ENCODE measurements at places on chromosomes 5 and 9. TPM values are rescaled to one million over a fixed set of nuclear protein-coding genes. Genes with fewer than 3 reads are reported as not detected.

The TXNDC8 gene
- total RNA-seq: not detected

The FBLL1 gene
- not detected for total RNA-seq

The C6 gene
- 0.51 TPM for total RNA-seq

The MEF2C gene
- 64.5 TPM for total RNA-seq

The RNF38 gene
- 8.9 TPM for total RNA-seq

The OTULINL gene
- total RNA-seq: 0.13 TPM

The SLC6A3 gene
- total RNA-seq: not detected

The ZFP2 gene
- not detected for total RNA-seq

The BHMT gene
- total RNA-seq: 0.16 TPM

The RANBP6 gene
- total RNA-seq: 11.7 TPM

- no peaks in the 10 kb centered on the region for H3K27me3 ChIP-seq
- H3K36me3 ChIP-seq: peaks cover 4% of the 10 kb centered on the region
- DNase-seq: no peak
- no peak overlapping the region for H3K27ac ChIP-seq
These were observed 22.8 kb downstream of the ACER2 start for GRCh38 chr9:19431361-19432171.

DNA sequence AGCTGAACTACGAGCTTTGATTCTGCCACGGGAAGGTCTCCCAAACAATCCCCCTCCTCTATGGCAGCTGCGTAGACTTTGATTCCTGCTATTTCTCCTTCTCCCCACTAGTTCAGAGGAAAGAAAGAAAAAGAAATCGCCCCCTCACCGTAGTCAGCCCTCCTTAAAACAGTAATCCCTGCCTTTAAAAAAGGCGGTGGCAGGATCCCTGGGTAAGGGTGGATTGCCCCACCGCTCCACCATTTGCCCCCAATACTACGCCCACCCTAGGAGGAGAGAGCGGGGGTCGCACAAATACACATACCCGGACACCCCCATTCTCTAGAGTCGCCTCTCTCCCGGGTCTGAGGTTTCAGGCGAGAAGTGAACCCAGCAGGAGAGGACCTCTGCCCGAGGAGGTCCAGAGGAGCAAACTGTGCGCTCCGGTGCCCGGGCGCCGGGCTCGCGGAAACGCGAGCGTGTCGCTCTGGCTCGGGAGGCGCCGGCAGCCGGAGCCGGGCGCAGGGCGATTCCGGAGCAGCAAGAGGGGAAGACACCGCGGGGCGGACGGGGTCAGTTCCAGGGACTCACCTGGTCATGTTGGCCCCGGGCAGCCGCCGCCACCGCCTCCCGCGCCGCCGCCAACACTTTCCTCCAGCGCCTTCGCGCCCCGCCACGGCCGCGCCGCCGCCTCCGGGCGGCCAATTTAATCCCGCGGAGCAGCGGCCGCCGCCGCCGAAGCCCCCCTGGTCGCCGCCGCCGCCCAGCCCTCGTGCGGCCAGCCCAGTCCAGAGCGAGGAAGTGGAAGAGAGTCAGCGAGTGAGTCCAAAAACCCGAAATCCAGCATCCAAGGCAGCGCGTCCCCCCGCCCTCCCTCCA is 1057.7 kb upstream of the DMAC1 start:
- no peaks in the 10 kb centered on the region for H3K36me3 ChIP-seq
- DNase-seq: no peak
- no peaks in the 10 kb centered on the region for H3K4me1 ChIP-seq
- no peaks in the 10 kb centered on the region for H3K27me3 ChIP-seq

DNA sequence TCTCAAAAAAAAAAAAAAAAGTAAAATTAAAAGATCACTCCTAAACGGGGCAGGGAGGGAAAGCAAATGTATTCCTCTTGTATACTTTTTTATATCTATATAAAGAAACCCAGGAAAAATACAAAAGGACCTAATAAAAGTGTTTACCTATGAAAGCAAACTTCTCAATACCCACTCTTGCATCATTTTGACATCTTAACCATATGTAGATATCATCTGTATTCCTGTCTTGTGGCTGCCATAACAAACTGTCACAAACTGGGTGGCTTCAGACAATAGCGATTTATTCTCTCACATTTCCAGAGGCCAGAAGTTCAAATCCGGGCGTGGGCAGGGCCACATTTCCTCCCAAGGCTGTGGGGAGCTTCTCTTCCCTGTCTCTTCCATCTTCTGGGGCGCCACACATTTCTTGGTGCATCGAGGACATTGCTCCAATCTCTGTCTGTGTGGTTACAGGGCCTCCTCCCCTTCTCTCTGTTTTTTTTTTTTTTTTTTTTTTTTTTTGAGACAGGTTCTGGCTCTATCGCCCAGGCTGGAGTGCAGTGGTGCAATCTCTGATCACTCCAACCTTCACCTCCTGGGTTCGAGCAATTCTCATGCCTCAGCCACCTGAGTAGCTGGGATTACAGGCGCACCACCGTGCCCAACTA is 58.4 kb upstream of the IL17B start:
- H3K27me3 ChIP-seq: no peaks in the 10 kb centered on the region
- no peak overlapping the region for H3K4me3 ChIP-seq
- no peak for DNase-seq

DNA sequence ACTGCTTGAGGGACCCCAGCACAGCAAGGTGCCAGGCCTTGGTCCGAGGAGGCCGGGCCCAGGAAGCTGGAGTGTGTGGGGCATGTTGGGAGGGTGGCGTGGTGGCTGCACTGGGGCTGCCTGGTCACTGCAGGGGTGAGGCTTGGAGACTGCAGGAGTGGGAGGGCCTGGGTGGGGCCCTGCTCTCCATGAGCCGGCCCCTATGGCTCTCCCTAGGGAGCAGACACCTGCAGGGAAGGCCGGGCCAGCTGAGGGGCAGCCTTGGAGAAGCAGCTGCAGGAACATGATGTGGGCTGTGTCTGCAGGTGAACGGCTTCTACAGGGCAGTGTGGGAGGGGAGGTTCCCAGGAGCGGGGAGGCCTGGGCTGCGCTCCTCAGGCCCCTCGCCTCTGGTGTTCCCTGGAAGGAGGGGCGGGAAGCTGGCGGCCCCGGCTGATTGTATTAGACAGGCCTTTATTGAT is 41.7 kb upstream of the TMEM250 start:
- no peak overlapping the region for H3K27ac ChIP-seq
- H3K36me3 ChIP-seq: no peaks in the 10 kb centered on the region
- peak; percentile 53 for DNase-seq
- no peak overlapping the region for H3K4me3 ChIP-seq

DNA sequence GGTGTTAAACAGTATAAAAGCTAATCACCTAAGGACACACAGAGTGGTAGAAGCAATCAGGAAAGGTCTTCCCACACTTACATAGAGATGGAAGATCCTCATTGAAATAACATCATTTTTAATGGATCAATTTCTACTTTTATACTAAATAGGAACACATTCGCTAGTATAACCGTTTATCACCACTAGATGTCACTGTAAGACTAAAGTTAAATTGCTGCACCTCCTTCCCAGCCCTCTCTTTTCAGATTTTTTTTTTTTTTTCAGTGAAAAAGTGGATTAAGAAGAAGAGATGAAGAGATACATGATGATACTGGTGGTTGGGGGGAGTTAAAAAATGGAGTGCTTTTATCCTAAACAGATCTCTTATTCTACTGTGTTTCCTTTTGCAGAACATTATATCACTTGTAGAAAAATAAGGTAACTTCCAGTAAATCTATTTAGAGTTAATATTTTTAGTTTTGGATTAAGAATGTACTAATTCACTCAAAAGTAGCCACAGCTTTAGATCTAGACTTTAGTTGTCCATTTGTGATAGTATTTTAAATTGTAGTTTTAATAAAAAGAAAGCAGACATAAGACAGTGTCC is 116.9 kb upstream of the ARRDC3 start:
- peak; percentile 56 for DNase-seq
- H3K36me3 ChIP-seq: no peaks in the 10 kb centered on the region
- no peak overlapping the region for H3K27ac ChIP-seq
- H3K27me3 ChIP-seq: no peaks in the 10 kb centered on the region
- no peaks in the 10 kb centered on the region for H3K4me1 ChIP-seq

- no peaks in the 10 kb centered on the region for H3K36me3 ChIP-seq
- no peak for DNase-seq
- no peaks in the 10 kb centered on the region for H3K4me1 ChIP-seq
- H3K27me3 ChIP-seq: peaks cover 13% of the 10 kb centered on the region
These were observed 233.1 kb downstream of the GADD45G start for GRCh38 chr9:89837934-89838310.

- H3K4me1 ChIP-seq: no peaks in the 10 kb centered on the region
- no peak overlapping the region for H3K27ac ChIP-seq
- no peak for DNase-seq
- H3K4me3 ChIP-seq: no peak overlapping the region
- no peaks in the 10 kb centered on the region for H3K36me3 ChIP-seq
These were observed 44.1 kb upstream of the SHISAL2B start for GRCh38 chr5:64646169-64646568.

- no peak overlapping the region for H3K4me3 ChIP-seq
- H3K27me3 ChIP-seq: no peaks in the 10 kb centered on the region
- H3K4me1 ChIP-seq: no peaks in the 10 kb centered on the region
- no peaks in the 10 kb centered on the region for H3K36me3 ChIP-seq
- DNase-seq: no peak
These were observed 23.5 kb upstream of the GHR start for GRCh38 chr5:42399702-42400101.

GRCh38 chr5:111299831-111300432 is 75.7 kb downstream of the CAMK4 start:
- H3K36me3 ChIP-seq: no peaks in the 10 kb centered on the region
- H3K27me3 ChIP-seq: no peaks in the 10 kb centered on the region
- H3K4me1 ChIP-seq: no peaks in the 10 kb centered on the region
- no peak overlapping the region for H3K4me3 ChIP-seq
- no peak overlapping the region for H3K27ac ChIP-seq
- no peak for DNase-seq

DNA sequence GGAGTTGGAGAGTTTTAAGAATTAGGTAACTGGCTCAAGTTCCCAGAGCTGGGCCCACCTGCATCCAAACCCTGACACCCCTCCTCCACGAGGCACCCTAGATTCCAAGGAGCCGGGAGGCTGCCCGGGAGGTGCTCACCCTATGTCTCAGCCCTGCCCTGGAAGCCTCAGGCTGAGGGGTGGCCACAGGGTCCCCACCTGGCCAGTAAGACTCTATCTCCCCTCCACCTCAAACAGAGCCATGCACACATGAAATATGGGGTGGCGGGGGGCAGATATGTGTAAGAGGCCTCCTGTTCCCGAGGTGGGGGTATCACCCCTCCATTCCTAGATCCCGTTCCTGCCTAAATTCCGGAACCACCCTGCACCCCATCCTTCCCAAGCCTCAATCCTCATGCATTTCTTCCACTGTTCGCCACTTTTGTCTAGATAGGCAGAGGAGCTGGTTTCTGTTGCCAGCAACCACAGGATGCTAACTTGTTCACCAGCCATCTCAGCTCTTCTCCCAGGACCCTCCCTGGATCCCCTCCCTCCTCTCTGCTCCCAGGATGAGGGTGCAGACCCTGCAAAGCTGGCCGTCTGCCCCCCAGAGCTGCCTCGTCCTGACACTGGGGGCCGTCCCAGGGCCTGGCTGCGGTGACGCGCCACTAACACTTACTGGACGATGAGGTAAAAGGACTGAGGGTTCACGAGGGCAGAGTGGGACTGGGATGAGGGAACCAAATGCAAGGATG is 44.1 kb downstream of the COL23A1 start:
- no peak overlapping the region for H3K27ac ChIP-seq
- no peak overlapping the region for H3K4me3 ChIP-seq
- DNase-seq: no peak
- peaks cover 54% of the 10 kb centered on the region for H3K27me3 ChIP-seq

DNA sequence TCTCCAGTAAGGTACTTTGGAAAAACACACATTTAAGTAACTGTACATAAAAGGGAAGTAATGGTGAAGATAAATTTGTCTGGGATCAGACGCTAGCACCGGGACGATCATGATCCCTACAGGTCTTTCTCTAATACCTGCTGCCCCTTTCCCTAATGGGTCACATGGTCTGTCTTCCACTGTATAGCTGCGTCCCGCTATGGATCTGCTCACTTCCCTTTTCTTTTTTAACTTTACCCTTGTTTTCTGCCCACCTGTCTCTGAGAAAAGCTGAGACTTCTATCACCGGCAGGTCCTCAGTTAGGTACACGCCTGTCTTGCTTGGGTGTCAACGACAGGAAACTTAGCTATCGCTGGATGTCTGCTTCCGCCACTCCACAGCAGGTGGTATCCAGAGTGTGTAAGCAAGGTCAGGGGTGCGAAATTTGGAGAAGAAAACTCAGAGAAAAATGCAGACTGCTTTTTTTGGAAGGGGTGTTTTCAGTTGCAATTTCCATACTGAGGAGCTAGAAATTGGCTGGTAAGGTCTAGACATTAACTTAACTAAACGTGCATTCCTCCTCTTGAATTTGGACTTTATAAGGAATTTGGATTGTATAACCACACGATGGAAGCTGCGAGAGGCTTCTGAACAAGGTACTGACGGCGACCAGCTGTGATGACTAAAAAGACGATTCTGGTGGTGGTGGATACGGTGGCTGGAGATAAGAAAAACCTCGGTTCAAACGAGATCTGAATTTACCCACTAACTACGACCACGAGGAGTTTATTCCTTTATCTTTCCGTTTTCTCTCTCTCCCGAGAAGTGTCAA is 1.1 kb upstream of the ICE1 start:
- peaks cover 17% of the 10 kb centered on the region for H3K36me3 ChIP-seq
- peaks cover 24% of the 10 kb centered on the region for H3K4me1 ChIP-seq
- H3K27ac ChIP-seq: peak overlapping the region; percentile 100
- peak; percentile 74 for DNase-seq
- peak overlapping the region; percentile 99 for H3K4me3 ChIP-seq

DNA sequence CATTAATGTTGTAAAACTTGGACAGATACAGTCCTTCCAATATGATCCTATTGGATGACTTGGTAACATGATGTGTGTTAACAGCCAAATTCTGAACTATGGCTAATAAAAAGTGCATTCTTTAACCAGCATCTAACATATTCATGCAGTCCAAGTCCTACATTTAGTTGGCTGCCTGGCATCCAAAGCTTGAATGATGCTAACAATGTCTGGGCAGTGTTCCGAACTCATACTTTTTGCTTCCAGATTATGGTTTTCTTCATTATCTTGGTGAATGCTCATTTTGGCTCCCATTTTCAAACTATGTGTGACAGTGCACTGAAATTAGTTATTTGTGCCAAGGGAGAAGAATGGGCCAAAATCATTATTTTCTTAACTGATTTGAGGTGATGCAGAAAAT is 2.8 kb downstream of the FAM174A start:
- no peaks in the 10 kb centered on the region for H3K36me3 ChIP-seq
- no peaks in the 10 kb centered on the region for H3K4me1 ChIP-seq
- no peaks in the 10 kb centered on the region for H3K27me3 ChIP-seq
- DNase-seq: no peak
- H3K4me3 ChIP-seq: no peak overlapping the region
